ENCODE measurements at places on chromosomes 16 and 17.

- DNase-seq, result no peak
These were observed 70.8 kb upstream of the KCTD5 start for GRCh38 chr16:2611499-2611862.

DNA sequence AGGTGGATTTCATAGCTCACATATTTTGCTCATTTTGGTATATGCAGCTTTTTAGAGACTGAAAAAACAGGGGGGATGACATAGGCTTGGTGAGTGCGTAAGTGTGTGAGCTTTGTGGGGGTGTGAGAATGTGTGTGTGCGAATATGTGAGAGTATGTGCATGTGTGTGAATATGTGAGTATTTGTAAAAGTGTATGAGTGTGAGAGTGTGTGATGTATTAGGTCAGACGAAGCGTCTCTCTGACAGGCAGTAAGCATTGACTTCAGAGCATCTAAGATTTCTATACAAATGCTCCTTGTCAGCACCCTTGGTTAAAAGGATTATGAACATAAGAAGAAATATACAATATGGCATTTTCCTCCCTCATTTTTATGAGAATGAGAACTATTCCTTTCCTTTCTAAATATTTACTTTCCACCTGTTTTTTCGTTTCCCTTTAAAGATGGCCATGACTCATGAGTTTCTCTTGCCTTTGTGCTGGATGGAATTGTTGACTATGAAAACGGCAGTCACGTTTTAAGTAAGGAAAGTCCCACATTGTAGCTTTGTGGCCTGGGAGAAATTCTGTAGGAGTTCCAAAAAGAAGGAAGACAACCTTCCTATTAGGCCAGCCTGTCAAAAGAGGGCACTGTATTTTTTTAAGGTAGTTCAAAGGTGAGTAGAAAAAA, 276.4 kb downstream of the FOXL1 start:
- DNase-seq, result no peak

DNA sequence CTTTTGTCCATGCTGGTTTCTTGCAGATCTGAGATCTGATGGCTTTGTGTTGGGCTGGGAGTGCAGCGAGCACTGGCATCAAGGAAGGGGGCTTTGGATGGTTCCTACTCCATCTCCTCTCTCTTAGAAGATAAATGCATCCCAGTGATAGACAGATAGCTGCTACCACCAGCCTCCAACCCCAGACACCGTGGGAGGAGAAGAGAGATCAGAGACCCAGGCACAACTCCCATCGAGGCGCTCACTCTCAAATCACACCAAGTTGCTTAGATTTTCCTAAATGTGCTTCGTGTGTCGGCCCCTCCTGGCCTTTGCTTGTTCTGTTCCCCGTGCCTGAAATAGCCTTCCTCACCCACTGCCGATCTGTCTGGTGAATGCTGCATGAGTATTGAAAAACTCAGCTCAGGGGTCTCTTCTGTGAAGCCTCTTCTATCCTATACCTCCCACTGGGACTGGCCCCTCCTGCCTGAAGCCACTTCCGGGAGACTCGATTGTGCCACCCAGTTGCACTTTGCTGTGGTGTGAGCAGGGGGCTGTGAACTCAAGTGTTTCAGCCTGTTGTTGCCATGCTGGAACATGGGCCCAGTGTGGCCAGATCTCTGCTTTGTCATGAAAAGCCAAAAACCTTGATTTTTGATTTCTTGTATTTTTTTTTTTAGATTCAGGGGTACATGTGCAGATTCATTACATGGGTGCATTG, 242.7 kb downstream of the GSG1L start:
- DNase-seq, result no peak

DNA sequence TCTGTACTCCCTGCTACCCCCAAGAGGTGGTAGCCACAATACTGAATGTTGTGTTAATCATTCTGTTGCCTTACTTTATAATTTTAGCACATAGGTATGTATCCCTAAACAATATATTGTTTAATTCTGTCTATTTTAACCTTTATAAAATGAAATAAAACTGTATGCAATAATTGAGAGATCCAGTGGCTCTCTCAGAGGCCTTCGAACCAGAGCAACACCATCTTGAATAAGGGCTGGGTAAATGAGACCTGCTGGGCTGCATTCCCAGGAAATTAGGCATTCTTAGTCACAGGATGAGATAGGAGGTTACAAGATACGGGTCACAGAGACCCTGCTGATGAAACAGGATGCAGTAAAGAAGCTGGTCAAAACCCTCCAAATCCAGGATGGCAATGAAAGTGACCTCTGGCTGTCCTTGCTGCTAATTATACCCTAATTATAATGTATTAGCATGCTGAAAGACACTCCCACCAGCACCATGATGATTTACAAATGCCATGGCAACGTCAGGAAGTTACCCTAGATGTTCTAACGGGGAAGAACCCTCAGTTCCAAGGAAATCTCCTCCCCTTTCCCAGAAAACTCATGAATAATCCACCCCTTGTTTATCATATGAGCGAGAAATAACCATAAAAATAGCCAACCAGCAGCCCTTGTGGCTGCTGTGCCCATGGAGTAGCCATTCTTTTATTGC, 2.0 kb upstream of the CANT1 start:
- no peak for DNase-seq

DNA sequence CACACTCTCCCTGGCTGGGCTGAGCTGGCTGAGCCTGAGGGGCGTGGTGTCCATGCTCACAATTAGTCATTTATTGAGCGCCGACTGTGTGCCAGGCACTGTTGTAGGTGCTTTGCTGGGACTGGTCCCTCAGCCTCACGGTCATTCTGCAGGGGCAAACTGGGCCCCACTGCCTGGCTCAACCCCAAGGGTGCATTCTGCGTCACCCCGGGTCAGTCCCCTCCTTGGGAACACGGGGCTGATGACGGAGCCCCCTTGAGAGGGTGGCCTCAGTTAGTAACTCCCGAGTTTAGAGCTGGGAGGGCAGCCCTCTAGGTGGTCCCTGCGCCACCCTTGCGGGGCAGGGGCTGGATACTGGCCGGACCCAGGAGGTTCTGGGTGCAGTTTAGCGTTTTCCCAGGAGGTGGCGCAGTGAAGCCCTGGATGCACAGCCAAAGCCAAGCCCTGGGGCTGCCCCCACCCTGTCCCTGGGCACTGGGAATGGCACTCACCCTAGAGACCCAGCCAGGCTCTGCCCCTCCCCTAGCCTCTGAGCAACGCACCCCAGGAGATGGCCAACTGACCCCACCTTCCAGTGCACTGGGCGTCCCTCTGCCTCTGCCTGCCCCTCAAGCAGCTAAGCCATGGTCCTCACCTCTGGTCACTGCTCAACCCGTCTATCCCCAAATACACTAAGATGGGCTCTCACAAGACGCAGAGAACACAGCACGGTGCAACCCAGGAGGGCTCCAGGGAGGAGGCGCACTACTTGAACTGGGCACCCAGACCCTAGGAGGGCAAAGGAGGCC, 243.2 kb upstream of the GSE1 start:
- peak; percentile 60 for DNase-seq

GRCh38 chr16:67914758-67915495, 16.7 kb downstream of the CTRL start:
- no peak for DNase-seq

DNA sequence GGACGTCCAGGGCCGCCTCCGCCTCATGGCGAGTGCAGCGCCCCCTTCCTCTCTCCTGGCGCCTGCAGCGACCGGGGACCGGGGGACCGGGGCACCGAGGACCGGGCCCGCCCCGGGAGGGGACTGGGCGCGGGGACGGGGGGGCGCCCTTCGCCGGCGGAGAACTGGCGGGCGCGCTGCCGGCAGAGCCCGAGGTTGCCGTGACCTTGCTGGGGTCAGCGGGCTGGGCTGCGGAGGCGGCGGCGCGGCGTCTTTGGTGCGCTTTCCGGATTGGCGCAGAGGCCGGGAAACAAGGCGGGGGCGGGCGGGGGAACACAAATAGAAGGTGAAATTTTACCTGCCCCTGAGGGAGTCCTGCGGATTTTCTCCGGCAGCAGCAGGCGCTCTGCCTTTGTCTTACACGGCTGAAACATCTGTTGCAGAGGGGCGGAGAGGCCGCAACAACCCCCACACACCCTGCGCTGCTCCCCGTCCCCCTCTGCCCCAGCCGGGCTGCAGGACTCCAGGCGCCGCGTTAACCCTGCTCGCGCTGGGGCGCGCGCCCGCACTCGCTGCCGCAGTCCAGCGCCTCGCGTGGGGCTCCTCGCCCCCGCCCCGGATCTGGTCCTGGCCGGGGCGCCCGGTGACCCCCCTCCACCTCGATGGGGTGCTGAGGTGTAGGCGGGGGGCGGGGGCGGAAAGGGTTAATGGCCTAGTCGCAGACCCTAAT, 53.5 kb downstream of the SREBF1 start:
- peak; percentile 27 for DNase-seq

Measured in stimulated activated CD4-positive, alpha-beta T cell treated with anti-CD3 and anti-CD28 coated beads, Interleukin-12 subunit alpha, Interleukin-12 subunit beta, amount 100 ng/mL, for 48 hours (primary cell).